ENCODE measurements at places on chromosomes 4 and X. TPM values are rescaled to one million over a fixed set of nuclear protein-coding genes. Genes with fewer than 3 reads are reported as not detected.

Gene RGN
- total RNA-seq: 10.3 TPM

- no peaks in the 10 kb centered on the region for H3K4me1 ChIP-seq
- no peak overlapping the region for H3K27ac ChIP-seq
- no peak overlapping the region for H3K4me3 ChIP-seq
- no peaks in the 10 kb centered on the region for H3K36me3 ChIP-seq
- peak; percentile 74 for DNase-seq
Measured at GRCh38 chr4:147019091-147019490, 73.4 kb upstream of the TTC29 start.

Gene STPG2
- 0.33 TPM for total RNA-seq

GRCh38 chrX:77899081-77899828 lies at the start of gene COX7B:
Gene COX7B (plus strand): TSS chrX:77899468. CDS start chrX:77899554, 86 bp downstream.
- peak within 1 kb of the TSS; percentile 71 for H3K4me3 ChIP-seq
- DNase-seq: no peak
- H3K27me3 ChIP-seq: no peaks in the 10 kb centered on the region
- H3K36me3 ChIP-seq: no peaks in the 10 kb centered on the region
- H3K27ac ChIP-seq: peak within 1 kb of the TSS; percentile 74

Gene NLRP2B
- 0.27 TPM for total RNA-seq
